RPMI7951 (cell line): ENCODE measurements at places on chromosomes 7 and 10. TPM values are rescaled to one million over a fixed set of nuclear protein-coding genes. Genes with fewer than 3 reads are reported as not detected.

Gene HOGA1
- total RNA-seq, result 0.24 and 0.78 TPM in 2 replicates

Gene ACBD7
- 6.7 and 7.9 TPM in 2 replicates for total RNA-seq

Gene CYP3A5
- 0.24 and 0.49 TPM in 2 replicates for total RNA-seq

DNA sequence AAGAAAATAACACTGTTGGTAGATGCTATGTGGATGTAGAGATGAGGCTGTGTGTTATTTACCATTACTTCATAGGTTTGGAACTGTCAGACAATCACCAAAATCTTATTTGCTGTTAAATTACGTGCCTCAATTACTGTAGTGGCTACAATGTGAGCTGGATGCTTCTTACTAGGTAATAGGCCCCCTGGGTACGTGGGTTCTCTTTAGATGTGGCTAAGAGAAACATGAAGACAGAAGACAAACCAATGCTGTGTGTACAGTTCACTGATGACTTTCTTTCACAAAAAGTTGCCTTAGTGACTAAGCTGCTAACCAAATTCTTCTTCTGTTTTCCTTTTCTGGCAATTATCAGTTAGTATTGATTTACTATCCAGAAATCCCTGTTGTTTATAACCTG lies 144.6 kb downstream of the SEMA3E start:
- no peak for DNase-seq

DNA sequence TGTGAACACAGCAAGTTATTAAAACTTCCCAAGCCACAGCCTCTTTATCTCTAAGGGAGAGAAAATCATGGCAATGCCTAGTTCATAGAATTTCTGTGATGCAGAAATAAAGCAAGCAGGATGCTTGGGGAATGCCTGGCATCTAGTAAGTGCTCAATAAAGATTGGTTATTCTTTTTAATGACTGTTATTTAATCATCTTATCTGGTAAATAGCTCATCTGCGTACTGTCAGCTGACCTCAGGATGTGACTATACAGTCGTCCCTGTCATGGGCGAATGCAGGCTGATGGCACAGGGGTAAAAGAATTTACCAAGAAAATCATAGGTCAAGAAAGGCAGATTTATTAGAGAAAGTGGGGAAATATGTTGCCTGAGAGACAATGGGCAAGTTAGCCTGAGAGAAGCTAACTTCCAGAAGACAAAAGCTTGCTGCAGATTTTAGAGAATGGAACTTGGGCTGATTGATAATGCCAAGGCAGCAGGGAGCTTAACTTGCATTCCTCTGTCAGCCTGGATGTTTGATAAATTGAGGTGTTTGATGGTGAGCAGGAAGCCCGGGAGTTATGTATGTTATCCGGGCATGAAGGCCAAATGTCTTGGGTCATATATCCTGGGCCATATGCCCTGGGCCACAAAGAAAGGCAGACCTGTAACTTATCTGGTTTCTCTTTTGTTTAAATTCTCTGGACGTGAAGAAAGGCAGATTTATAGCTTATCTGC lies 126.0 kb downstream of the KCNMA1 start:
- DNase-seq, result no peak

DNA sequence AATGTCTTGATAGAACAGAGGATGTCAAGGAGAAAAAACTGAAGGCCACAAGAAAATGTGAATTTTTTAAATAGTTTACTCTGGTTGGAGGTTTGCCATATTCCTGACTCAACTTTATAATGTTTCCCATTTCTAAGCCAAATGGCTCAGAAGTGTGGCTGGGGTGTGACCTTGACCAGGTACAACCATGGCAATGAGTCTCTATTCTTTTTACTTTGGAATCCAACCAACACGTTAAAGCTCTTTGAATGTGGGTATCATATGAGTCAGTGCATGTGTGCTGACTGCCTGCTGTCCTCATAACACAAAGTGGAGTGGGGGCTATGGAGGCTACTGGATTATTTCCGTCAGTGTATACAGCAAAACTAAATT lies 33.5 kb upstream of the DLD start:
- DNase-seq, result peak; percentile 24
